ENCODE measurements at places on chromosomes 3 and 15.

GRCh38 chr3:129519449-129519848 lies 9.0 kb upstream of the RHO start:
- DNase-seq, result no peak

- peak; percentile 88 for DNase-seq
These were observed 2.0 kb upstream of the MELTF start for GRCh38 chr3:197031315-197032285.

DNA sequence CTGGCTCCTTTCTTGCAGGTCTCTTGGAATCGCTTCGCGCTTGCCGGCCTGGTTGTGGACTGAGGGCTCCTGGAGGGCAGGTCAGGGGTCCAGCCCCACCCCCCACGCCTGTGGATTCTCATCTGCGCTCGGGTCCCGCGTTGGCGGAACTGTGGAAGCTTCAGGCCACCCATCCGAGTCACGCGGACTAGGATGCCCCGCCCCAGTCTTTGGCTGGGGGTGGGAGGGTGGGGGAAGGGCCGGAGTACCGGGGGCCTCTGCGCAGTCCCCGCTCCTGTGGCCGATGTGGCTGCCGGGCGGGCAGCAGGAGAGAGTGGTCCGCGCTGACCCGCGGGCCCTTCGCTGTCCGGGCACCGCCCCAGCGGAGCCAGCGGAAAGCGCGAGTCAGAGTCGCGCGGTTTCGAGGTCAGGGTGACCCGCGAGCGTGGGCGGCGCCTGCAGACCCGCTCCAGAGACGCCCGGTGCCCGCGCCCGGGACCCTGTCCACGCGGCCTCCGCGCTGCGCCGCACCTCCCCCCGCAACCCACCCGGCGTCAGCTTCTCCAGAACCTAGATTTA lies 114.2 kb downstream of the KLF13 start:
- no peak for DNase-seq

DNA sequence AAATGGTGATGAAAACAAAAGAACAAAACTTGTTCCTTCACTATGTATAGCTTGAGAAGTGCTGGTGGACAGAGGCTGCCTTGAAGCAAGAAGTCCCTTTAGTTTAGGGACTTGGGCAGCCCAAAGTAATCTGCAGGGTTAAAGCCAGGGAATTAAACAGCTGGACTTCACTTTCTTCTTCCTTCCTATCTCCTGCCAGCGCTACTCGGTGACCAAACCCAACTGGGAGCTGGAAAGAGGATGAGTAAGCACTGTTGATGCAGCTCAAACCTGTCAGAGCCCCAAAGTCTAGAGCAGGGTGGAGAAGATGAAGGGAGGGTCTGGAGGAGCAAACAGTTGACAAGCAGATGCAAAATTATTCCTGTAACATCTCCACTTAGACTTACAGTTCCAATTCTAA lies 73.1 kb upstream of the FBN1 start:
- DNase-seq, result no peak

GRCh38 chr3:3589715-3590130 lies 209.5 kb upstream of the LRRN1 start:
- DNase-seq, result no peak

DNA sequence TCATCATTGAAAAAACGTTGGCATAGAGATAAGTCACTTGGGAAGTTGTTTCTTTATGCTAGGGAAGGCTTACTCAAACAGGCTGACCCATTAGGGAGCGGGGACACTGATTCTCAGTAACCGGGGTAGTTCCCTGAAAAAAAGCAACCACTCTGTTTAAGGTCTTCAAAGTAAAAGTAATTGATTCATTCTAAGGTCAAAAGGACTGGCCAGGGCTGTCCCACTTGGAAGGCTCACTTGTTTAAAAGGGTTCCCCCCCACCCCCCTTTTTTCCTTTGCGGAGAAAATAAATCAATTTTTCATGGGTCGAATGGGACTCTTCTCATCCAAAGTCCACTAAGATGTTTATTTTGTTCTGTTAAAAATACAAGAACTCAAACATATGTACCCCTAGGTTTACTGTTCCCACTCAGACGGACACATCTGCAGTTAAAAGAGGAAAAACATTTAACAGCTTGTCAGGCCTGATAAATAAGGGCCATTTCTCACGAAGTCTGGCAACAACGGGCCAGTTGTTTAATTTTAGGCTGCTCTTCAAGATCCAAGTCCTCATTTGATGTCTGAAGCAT lies 53.0 kb downstream of the ARHGEF3 start:
- DNase-seq, result no peak

- no peak for DNase-seq
These were observed 33.8 kb downstream of the MSL2 start for GRCh38 chr3:136162322-136162721.

DNA sequence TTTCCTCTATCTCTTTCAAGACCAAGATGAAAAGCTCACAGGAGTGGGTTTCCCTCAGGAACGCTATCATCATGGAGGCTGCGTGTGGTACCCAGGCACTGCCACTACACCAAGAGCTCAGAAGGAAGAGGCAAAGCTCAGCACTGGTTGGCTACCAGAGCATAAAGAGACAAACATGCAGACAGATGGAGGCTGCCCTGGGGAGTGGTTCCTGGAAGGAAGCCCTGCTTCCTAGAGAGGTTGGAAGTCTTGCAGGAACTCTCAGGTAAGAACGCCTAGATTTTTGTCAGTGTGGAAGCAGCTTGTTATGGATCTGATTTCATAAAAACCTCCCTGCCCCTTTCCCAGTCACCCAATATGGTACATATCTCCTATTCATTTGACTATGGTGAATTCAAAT lies 49.9 kb upstream of the ADCY5 start:
- DNase-seq, result no peak

DNA sequence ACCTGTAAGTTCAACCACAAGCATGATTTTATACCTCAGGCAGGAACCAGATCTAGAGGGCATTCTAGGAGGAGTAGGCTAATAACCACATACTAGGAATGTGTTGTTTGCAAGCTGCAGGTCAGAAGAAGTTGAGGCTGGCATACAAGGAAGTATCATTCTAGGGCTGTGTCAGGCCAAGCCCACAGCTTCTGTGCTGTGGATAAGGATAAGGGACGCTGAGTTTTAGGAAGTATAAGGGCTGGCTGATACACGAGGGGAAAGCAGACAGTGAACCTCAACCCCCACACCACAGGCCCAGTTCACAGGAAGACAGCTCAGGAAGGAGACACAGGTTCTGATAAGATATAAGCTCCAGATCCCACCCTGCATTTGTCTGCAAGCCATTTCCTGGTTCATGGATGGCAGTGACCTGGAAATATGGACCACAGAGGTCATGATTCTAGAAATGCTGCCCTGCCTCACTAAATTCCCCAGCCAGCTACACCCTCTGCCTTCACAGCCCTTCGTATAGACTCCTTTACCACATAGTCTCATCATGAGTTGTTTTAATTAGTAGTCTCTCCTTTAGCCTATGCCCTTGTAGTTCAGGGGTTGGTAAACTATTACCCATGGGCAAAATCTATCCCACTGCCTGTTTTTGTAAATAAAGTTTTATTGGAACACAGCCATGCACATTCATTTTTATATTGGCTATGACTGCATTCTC lies 260.7 kb downstream of the OPA1 start:
- DNase-seq, result no peak

DNA sequence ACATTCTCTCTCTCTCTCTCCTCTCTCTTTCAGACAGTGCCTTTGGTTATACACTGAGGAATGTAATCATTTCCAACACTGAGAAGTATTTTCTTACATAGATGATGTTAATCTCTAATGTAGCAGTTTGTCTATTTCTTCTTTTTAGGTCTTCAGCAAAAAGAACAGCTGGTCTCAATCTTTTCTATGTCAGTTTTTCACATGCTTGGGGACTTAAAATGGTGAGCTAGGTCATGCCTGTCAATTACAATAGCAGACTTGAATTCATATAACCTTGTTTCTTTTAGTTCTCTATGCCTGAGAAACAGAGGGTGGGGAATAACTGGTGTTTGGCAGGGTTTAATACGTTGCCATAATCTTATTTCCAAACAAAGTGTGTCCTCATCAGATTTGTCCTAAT lies 786.2 kb downstream of the SQOR start:
- DNase-seq, result no peak

- no peak for DNase-seq
These were observed 234.8 kb upstream of the WNT5A start for GRCh38 chr3:55721716-55722484.

All from mesenteric fat pad (tissue), 1 donor.